ENCODE measurements at places on chromosomes 1 and 21.

GRCh38 chr1:108712606-108713150 lies at the start of gene FNDC7:
Gene FNDC7, plus strand, starts transcription at chr1:108712908. Its CDS starts 26 bp downstream, at chr1:108712934.
- DNase-seq: no peak

- DNase-seq: no peak
Measured at GRCh38 chr1:42962641-42963377, 4.1 kb upstream of the SLC2A1 start.

- DNase-seq: peak; percentile 47
Measured at GRCh38 chr1:41496080-41497055, 11.9 kb upstream of the EDN2 start.

DNA sequence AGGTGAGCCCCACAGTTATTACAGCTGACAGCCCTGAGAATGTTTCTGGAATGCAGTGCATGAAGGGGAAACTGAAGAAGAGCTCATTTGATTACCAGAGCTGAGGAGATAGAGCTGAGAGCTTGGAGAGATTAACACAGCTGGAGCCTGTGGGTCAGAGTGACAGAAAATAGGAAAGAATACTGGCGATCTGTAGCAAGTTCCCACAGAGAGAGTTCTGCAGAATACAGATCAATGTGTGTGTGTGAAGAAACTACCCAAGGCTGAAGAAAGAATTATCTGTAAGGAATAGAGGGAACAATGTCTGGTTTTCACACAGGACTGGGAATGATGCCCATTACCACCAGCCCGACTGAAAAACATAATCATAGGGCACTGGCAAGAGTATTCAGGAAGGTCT lies 103.6 kb upstream of the SNX7 start:
- DNase-seq: peak; percentile 1

DNA sequence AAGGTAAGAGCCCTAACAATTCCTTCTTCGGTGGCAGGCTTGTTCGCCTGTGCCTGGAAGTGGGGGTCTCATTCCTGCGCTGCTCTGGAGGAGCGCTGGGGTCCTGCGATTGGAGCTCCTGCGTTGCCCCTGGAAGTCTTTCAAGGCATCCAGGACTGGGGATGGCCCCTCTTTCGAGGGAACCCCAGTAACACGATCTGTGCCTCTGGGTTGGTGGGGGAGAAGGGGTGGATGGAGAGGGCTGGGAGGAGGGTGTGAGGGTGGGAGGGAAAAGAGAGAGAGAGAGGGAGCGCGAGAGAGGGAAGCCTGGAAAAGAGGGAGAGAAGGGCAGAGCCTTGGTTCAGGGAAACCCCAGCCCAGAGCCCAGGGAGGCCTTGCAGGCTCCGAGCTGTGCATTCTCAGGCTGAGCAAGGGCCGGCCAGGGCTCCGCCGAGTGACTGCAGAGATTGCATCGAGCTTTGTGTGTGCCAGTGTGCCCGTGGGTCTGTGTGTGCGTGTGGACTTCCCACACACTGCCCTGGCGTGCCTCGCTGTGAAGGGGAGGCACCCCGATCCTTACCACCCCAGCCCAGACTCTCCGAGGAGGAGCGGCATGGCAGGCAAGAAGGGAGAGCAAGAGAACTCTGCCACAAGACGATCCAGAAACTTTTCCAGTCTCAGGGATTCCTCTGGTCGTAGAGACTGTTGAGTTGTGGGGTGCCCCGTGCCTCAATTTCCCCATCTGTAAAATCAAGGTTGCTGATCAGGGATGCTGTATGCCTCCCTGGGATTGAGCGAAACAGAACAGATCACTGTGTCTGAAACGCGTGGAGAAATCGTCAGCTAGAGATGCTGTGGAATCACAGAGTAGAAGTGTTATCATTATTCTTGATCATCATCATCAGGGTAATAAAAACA lies 619 bp downstream of the BCL9 start:
- DNase-seq: peak; percentile 73

- no peak for DNase-seq
Measured at GRCh38 chr1:64173336-64173940, 30.0 kb upstream of the UBE2U start.

GRCh38 chr1:232812560-232812959 lies 7.3 kb downstream of the MAP10 start:
- DNase-seq: no peak

DNA sequence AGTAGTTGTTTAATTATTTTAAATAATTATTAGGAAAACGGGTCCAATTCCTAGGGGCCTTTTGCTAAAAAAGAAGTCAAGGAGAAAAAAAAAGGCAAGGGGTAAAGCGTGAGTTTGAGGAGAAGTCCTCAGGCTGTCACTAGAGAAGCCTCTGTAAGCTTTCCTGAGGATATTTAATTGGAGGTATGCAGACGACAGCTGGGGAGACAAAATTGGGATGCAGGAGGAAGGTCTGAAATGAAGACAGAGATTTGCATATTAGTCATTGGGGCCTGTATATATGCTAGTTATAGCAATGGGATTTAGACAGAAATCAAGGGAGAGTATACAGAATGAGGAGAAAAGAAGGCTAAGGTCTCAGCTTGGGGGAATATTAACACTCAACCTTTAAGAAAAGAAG lies 8.6 kb downstream of the ATP6V1G3 start:
- DNase-seq: no peak

- no peak for DNase-seq
Measured at GRCh38 chr1:56920591-56921001, 45.2 kb downstream of the C8B start.

GRCh38 chr1:247210062-247210375 lies 38.2 kb upstream of the ZNF124 start:
- peak; percentile 24 for DNase-seq

GRCh38 chr21:28247454-28248020 lies 745.1 kb downstream of the LTN1 start:
- DNase-seq: no peak

- no peak for DNase-seq
Measured at GRCh38 chr1:194940336-194941030, 1667.8 kb downstream of the KCNT2 start.

DNA sequence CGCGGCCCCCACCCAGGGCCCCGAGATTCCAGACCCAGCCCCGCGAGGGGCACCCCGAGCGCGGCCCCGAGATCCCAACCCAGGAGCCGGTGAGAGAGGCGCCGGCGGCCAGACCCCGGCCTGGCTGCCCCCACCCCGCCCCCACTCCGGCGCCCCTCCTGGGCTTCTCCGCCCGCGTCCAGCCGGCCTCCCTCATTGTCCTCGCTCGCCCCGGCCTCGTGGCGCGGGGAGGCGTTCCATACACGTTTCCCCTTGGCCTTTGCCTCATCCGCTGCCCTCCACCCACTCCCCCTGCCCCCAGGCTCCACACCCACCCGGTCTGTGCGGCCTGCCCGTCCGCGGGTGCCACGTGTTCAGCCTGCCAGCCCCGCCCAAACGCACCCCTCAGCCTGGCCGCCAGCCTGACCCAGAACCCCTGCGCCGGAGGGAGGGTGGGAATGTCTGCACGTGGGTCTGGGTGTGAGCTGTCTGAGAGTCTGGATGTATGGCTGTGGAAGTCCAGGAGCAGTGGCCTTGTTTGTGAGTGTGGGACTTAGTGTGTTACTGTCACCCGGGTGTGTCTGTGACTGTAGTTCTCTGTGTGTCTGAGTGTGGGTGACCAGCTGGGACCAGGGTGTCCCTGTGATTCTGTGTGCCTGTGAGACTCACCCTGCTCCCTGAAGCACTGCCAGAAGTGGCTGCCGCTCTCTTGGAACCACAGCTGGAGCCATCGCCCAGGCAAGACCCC lies 681 bp downstream of the B4GALT2 start:
- no peak for DNase-seq

GRCh38 chr1:93255222-93256079 lies 74.9 kb downstream of the CCDC18 start:
- no peak for DNase-seq

DNA sequence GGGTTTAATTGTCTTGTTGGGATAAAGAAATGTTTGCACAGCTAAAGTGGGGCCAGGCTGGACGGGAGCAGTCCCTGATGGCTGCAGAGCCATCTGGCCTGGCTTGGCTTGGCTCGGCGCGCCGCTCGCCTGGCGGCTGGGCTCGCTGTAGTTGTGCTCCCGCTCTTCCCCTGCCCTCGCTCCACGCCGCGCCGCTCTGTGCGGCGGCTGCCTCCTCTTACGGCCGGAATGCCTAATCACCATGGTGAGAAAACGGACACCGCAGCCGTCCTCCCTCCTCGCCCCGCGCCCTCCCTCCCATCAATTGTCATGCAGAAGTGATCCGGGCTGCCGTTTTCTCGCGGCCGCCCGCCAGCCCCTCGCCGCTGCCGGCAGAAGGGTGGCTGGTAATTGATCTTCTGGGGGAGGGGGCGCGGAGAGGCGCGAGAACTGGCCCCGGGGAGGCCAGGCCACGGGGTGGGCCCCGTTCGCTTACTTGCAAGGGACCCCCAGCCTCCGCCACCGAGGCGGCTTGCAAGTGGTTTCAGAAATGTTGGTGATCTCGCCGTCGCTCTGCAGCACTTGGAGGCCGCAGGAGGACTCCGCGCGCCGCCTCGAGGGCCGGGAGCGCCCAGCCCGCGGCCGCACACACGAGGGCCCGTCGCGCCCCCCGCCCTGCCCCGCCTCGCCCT lies 12.4 kb downstream of the RNF220 start:
- DNase-seq: peak; percentile 46

DNA sequence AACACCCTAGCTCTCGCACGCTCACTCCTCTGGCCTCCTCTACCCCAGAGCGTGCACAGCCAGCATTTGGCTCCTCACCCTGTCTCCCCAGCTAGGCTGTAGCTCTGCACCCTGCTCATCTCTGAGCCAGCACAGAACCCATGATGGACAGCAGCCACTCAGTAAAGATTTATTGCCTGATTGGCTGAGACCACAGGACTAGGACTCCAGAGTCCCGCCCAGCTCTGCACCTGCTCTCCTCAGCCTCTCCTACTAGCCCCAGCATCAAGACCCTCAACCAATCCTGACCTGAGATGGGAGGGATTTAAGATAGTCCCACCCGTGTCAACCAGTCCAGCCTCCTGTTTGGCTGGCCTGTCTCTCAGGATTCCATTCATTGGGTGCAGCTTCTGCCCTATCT lies 9.3 kb downstream of the C1QB start:
- DNase-seq: peak; percentile 45

- DNase-seq: no peak
Measured at GRCh38 chr1:208737922-208738321, 493.7 kb upstream of the PLXNA2 start.

DNA sequence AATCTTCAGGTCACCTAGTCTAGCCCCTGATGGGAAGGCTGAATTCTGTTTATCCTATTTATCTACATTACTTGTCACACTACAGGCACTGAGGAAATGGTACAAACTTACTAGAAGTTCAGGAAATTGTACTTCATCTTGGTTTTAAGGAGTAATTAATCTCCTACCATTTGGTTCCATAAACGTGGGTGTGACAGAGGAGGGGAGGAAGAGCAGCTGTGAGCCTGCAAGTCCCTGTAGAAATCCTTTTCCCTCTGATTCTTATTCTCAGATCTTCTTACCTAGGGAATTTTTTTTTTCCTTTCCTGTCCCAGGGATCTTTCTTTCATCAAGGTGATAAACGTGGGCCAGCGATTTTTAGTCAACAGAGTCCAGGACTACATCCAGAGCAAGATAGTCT lies 14.1 kb downstream of the PFKFB2 start:
- DNase-seq: no peak

DNA sequence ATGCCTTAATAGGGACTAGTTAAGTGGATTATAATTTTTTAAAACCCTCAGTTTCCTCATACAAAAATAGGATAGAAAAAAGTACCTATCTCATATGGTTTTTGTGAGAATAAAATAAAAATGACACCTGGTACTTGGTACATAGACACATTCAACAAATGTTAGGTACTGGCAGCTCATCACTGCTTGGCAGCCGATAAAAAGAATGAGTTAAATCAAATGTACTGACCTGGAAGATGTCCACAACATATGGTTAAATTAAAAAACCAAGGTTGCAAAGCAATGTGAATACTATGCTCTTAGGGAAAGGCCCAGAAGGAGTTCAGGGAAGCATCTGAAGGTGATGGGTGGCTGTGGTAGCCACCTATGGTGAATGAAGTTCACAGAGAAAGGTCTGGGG lies 64.9 kb upstream of the SMYD2 start:
- peak; percentile 54 for DNase-seq

GRCh38 chr1:52751589-52752483 lies 25.6 kb downstream of the ZYG11B start:
- no peak for DNase-seq

DNA sequence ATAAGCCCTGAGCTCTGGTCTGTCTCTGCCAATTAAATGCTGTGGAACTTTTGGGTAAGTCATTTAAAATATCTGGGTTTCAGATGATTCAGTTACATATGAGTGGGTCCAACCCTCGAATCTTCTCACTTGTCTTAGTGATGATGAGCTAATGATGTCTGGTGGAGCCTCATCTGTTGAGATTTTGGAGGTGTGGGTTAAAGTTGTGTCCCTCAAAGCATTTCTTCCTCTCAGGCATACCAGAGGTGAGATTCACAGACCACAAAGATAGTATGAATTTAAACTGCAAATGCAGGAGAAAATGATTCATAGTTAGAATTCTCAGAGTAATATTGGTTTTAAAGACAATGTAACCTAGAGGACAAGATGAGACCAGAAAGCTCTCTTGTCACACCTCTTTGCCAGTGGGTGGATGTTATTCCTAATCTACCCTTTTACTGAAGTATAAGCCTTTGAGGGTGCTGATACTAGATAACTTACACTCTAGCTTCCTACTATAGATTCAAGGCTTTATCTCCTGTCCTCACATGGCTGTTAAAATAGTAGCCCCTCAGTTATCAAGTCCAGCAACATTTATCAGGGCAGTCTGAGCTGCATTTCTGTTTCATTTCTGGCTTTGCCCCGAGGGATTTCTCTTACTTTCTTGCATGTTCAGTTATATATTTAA lies 90.7 kb downstream of the MT1HL1 start:
- no peak for DNase-seq

DNA sequence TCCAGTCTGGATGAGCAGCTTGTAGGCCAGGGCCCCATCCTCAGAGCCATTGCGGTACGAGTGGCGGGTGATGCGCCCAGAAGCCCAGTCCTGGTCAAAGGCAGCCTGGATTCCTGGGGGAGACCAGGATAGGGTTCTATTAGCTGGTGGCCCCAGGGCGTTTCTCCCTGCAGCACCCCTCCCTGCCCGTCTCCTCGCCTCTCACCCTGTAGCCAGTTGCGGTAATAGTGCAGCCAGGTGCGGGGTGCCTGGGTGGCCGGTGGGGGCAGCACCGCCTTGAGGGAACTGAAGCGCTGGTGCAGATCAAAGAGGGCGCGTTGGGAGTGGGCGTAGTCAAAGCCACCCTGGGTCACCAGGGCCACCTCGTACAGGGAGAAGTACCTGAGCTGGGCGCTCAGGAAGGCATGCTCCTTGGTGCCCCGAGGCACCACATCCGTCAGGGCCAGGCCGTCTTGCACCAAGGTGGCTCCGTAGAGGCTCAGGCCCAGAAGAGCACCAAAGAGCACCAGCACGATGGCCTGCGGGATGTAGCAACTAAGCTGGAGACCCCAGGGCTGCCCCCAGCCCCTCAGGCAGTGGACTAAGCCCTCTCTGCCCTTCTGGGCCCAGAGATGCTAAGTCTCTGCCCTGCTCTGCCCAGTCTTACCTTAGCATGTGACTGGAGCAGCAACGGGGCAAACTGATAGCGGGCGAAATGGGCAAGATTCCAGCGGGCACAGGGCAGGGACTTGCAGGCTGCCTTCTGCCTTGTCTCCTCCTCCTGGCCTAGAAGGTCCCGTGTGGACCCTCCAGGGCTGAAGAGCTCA lies 15.7 kb downstream of the PTCH2 start:
- DNase-seq: no peak
